Cardiac fibroblast (primary cell): ENCODE measurements at places on chromosomes 16 and 17.

- DNase-seq = no peak
Measured at GRCh38 chr16:72722552-72722951, 325.4 kb downstream of the ZFHX3 start.

DNA sequence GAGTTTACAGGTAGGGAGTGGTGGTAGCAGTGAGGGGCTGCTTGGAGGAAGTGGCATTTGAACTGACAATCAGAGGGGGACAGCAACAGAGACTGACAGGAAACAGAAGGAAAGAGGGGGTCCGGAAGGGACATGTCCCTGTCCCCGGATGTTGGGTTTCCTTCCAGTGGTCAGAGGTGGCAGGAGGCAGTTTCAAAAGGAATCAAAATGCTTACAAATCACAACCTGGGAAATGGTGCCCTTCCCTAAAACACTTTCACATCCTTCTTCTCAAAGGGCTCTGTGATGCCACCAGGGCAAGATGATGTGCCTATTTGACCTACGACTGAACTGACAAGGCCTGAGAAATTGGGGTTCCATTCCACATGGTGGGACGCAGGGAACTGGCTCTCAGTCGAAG, 19.7 kb downstream of the ADGRG1 start:
- DNase-seq = no peak

- no peak for DNase-seq
Measured at GRCh38 chr16:6910301-6910700, 422.3 kb upstream of the RBFOX1 start.

GRCh38 chr17:80742091-80742490, 197.5 kb downstream of the RPTOR start:
- DNase-seq = no peak

DNA sequence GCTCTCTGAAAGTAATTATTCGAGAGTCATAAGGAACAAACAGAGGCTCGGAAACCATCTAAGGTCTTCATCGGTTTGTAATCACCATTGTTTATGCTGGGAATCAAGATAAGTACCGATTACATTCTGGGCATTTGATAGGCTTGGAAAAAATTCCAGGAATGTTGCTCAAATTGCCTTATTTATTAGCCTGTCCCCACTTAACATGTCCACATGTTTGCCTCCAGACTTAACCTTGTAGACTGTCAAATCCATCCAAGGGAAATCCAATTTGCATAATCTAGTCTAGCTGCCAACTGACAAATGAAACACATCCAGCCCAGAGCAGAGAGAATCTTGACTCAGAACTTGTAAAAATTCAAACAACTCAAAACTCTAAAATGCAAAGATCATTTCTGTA, 51.3 kb upstream of the TMC5 start:
- no peak for DNase-seq

DNA sequence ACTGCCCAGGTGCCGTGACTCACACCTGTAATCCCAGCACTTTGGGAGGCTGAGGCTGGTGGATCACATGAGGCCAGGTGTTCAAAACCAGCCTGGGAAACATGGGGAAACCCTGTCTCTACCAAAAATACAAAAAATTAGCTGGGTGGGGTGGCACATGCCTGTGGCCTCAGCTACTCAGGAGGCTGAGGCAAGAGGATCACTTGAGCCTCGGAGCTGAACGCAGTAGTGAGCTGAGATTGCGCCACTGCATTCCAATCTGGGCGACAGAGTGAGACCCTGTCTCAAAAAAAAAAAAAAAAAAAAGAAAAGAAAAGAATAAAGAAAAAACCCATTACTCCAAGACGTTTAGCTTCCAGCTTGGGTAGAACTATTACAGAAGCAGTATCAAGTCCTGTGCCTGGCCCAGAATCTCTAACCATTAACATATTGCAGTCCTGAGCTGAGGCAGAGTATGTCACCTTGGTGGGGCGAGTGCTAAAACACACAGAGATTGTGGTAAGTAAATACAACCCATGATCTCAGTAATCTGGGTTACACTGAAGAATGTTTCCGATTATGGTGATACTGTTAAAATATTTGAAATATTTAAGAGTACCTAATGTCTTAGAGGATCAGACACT, 23.2 kb upstream of the CFAP20 start:
- DNase-seq = no peak

GRCh38 chr17:79401704-79402674, 208.9 kb downstream of the RBFOX3 start:
- no peak for DNase-seq

- DNase-seq = peak; percentile 77
Measured at GRCh38 chr16:53945996-53946395, 242.0 kb downstream of the FTO start.

- DNase-seq = no peak
Measured at GRCh38 chr16:1424028-1424427, 3.5 kb upstream of the UQCC4 start.

- no peak for DNase-seq
Measured at GRCh38 chr17:62206550-62206949, 141.5 kb upstream of the MED13 start.

DNA sequence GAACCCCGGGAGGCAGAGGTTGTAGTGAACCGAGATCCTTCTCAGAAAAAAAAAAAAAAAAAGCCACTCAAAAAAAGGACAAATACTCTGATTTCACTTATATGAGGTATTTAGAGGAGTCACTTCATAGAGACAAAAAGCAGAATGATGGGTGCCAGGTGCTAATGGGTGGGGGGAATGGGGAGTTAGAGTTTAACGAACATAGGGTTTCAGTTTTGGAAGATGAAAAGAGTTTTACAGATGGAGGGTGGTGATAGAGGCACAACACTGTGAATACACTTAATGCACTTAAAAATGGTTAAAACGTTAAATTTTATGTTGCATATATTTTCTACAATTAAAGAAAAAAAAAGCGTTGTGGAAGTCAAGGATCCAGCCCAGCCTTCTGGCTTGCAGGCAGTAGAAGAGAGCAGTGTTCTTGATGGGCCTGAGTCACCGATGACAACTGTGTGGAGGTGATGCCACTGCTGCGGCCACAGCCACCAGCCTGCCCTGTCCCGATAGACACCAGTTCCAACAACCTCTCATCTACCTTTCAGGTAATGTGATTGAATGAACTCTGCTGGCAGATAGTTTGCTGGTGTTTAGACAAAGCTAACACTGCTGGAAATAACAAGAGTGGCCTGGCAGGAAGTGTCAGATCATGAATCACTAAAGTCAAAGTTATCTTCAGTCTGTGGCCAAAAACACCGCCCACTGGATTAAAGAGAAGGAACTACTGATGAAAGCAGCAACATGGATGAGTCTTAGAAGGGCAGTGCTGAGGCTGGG, 49.9 kb upstream of the COX10 start:
- peak; percentile 57 for DNase-seq

DNA sequence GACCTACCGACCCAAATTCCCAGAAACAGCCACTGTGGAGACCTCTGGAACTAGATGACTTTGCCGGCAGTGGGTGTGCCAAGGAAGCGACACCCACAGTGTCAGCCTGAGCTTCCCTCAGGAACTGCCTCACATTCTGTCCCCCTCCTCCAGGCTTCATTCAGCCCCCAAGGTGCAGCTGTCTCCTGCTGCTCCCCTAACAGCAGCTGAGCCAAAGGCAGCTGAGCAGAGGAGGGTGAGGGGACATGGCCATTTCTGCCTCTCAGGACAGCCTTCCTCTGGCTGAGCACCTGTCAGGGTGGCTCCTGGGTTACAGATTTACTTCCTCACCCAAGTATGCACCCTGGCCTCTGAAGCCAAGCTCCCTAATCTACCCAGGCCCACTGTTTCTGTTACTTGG, 22.1 kb upstream of the MTMR4 start:
- no peak for DNase-seq

GRCh38 chr17:60832151-60832585, 154.5 kb downstream of the BCAS3 start:
- no peak for DNase-seq

GRCh38 chr16:5642011-5642410, 544.4 kb upstream of the EEF2KMT start:
- no peak for DNase-seq

DNA sequence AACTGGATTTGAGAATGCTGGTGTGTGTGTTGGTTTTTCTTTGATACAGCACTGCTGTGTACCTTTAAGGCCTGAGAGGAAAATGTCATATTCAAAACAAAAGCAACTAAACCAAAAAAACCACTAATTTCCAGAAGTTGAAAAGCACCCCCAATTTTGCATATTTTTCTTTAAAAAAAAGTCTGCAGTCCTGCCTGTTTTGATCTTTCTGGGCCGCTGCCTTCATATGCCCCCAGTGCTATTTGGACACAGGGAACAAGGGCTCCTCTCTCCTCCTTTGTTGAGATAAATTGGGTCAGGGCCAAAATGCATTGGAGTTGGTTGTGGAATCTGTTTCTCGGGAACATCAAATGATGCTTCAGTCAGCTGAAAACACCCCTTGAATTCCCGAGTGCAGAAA, 26.9 kb downstream of the GPT2 start:
- DNase-seq = no peak

DNA sequence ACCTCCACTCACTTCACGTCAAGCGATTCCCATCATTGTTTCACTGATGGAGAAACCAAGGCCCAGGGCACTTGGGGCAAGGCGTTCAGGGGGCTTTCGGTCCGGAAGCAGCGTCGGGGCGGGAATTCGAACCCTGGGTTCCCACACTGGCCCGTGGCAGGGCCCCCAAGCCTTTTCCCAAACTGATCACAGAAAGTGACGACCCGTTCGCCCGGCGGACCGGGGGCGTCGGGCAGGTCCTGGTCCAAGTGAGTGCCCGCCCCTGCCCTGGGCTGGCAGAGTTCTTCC, 856 bp upstream of the MON1B start:
- no peak for DNase-seq

DNA sequence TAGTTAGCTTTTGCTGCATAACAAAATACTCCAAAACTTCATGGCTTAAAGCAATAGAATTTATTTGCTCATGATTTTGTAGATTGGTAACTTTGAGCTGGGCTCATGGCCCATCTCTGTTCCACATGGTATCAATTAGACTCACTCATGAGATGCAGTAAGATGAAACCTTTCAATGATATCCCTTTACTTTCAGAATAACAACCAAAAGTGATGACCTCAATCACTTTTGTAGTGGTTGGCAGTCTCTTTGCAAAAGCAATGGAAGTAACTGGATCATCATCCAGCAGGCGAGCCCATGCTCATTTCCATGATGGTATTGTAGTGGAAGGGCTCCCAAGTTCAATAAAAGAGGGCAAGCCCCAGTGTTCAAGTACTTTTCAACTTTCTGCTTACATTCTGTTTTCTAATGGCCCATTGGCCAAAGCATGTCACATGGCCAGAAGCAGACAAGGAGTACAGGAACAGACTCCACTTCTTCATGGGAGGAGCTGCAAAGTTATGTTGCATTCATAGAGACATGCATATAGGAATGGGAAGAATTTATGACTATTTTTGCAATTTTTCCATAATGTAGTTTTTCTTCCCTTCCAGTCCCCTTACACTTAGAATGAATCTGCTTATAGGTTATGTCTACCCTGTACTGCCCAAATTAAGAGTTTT, 41.7 kb downstream of the EFCAB5 start:
- DNase-seq = no peak

DNA sequence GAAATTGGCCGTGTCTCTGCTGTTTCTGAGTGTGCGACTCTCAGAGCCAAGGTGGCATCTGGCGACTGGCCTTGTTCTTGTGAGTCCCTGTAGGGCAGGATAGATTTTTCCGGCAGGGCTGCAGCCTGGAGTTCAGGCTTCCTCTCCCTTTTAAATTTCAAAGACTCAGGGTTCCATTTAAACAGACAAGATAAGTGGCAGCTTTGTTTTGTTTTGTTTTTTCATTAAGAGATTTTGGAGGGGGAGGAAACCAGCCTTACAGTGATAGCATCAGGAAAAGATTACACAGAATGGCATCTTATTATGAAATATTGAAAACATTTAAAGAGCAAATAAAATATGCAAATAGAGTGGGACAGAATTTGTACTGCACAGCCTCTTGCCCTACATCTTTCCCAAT, 151.3 kb downstream of the RPTOR start:
- DNase-seq = no peak

DNA sequence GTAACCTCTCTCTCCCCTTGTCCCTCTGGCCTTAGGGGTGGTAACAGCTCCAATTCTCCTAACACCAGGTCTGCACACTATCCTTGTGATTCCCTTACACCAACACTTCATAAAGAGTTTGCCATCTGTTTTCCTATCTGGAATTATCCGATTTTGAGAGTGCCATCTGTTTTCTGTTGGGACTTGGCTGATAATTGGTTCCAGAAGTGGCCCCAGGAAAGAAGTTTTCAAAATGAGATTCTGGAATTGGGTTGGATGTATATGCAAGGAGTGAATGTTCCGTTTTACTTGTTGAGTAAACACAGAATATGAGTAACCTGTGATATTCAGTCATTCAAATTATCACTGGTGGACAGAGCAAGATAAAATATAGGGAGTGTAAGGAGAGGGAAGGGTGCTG, 134.1 kb upstream of the HS3ST3A1 start:
- no peak for DNase-seq

DNA sequence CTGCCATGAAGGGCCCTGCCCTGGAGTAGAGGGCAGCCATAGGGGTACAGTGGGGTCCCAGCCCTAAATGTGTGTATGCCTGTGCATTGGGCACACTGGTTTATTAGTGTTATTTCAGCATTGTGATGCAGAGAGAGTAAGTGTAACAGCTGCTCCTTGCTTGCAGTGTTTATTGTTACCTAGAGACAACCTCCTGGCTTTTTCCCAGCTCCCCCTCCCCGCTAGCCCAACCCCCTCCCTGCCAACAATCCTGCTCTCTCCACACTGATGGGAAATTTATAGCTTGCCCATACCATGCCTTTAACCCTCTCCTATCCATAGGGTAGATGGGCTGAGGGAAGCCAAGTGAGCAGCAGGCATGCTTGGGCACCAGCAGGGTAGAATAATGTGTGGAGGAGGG, 51.3 kb downstream of the NEUROD2 start:
- no peak for DNase-seq

GRCh38 chr16:15960124-15960971, 10.9 kb downstream of the ABCC1 start:
- no peak for DNase-seq

GRCh38 chr16:81498351-81498750, 53.7 kb downstream of the CMIP start:
- DNase-seq = no peak

GRCh38 chr17:59651346-59651745, 31.7 kb downstream of the CLTC start:
- no peak for DNase-seq

GRCh38 chr17:5225668-5226457, 8.8 kb downstream of the SCIMP start:
- no peak for DNase-seq

DNA sequence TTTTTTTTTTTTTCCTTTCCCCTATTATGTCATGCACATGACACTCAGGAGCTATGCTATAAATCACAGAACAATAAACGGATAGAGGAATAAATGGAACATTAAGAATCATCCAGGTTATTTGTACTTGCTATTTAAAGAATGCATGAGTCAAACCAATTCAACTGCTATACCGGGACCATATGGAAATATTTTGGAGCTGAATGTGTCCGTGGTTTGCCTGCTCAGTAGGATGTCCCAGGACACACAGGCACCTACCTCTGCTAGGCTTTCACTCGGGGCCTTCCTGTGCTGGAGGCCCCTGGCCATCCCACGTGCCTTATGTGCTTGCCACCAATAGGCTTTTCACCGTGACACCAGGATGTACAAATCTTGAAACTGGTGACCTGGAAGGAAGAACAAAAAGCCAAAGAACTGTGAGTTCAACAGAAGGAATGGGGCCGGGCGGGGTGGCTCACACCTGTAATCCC, 15.3 kb upstream of the SEC14L1 start:
- DNase-seq = peak; percentile 99
